ENCODE measurements at places on chromosomes 3 and 15.

GRCh38 chr15:94453227-94453988 lies 222.0 kb downstream of the MCTP2 start:
- DNase-seq = no peak

DNA sequence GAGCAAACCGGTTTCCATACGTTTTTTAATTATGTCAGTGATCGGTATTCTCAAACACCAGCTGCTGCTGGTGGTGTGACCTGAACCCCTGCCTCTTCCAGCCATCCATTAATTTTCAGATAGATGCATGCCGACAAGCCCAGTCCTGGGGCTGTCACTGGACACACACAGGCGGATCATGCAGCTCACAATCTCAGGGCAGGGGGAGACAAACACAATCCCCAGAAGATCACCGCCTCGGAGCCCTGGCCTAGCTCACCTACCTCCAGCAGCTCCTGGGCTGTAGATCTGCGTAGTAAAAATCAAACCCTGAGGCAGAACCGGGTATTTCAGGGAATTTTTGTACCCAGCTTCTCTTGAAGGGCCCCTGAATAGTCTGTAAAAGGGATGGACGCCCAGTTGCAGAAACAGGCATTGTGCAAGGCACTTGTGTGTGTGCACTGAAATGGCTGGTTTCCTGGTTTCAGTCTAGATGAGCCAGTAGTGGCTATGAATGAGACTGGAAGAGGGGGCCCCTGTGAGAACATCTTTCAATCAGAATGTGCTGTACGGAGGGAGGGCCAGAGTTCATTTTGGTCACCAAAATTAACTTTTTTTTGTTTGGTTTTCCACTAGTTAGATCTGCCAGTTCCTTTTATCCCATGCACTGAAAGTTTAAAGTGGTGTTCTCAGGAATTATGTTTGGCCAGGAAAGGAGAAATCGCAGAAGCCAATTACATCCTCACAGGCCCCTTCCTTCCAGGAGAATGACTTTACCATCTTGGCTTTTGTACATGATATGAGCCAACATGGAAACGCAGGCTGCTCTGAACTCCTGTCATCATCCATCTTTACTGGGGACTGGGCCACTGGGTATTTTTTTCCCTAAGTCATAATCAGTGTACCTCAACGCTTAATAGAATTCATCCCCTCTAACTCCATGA lies 55.0 kb upstream of the RPL32 start:
- DNase-seq = no peak

- DNase-seq = peak; percentile 22
Observed at GRCh38 chr15:73560501-73561117, 72.6 kb downstream of the NPTN start.

DNA sequence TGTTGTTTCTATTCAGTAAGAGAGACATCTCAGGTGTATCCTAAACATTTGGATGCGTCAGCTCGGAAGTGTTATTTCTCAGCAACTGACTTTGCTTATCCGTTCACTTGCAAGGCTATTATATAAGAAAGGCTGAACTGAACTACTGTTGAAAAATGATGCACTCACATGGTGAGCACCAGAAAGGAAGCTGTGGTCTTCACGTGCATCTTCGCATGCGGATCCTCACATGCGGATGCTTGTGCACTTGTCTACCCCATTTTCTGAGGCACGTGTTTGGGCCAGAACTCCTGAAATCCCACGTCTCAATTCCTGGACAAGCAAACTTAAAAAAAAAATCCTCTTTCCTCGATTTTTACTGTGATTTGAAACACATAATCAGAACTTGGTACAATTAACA lies 63.2 kb downstream of the PDZRN3 start:
- no peak for DNase-seq

All from AG08396 (cell line).